ENCODE measurements at places on chromosomes 3 and 15.

DNA sequence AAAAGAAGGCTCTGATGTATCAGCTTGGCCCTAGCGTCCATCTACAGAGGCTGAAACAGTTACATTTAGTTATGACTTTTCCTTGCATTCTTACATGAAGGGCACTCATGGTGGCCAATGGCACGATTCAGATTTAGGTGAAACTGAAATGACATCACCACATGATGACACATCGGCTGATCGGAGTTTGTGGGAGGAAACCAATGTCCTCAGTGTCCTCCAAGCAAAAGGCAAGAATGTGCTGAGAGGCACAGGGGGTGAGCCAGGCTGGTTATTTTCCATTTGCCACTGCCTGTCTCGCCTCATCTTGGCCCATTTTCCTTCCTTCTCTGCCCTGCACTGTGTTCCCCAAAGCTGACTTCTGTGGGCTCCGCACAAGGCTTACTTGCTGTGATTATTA, 34.4 kb downstream of the TARS3 start:
- no peak for DNase-seq

- peak; percentile 24 for DNase-seq
Measured at GRCh38 chr3:170054204-170054603, 16.4 kb downstream of the GPR160 start.

GRCh38 chr3:116842254-116842957, 132.8 kb downstream of the TUSC7 start:
- no peak for DNase-seq

- no peak for DNase-seq
Measured at GRCh38 chr3:123038751-123039150, 11.2 kb upstream of the SEMA5B start.

DNA sequence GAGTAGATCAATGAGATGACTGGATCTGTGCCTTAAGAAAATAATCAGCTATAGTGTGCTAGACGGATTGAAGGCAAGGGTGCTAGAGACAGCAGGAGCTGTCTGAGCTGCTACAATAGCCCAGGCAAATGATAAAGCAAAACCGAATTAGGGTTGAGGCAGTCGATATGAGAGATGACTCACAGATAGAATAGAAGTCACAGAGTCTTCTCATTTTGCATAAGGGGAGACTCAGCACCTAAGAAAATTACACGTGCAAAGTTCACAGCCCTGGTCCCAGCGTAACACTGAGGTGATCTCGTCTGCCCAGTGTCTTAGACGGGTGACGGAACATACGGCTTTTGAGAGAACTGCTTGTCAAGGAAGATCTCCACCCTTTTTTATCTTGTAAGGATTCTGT, 11.6 kb downstream of the LPP start:
- DNase-seq: no peak

GRCh38 chr3:30933478-30934207, 39.2 kb upstream of the GADL1 start:
- no peak for DNase-seq

GRCh38 chr3:171898192-171898591, 55.0 kb downstream of the TMEM212 start:
- no peak for DNase-seq

- no peak for DNase-seq
Measured at GRCh38 chr3:100087198-100087597, 27.1 kb downstream of the FILIP1L start.

DNA sequence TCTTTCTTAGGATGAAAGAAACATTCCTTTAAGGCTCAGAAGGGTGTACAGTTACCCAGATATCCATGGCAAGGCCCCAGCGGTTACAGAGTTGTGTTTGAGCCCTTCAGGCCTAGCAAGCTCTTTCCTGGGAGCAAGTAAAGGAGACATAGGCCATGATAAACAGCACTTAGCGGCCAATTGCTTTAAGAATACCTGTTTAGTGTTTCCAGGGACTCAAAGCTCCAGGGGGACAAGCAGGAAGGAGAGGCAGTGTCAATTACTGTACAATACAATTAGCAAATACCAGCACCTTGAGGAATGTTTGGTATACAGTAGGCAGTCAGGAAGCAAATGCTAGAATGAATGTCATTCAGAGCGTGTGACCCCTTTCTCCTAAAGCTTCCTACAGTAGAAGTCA, 176.3 kb upstream of the ICE2 start:
- DNase-seq: no peak

DNA sequence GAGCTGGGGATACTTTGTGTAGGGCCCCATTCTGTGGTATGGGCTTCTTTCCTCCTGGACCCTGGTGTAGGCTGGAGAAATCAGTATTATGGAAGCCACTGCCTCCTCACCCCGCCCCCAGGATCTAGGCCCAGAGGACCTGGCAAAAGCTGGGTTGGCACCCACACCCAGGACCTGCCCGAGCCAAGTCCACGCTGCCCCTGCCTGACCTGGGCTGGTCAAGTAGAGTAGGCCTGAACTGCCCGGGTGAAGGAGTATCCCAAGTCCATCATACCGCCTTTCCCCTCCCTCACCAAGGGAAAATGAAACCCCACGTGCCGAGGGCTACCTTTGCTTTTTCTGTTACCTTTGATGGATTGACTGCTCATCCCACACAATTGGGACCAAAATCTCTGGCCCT, 37.7 kb upstream of the TRAK1 start:
- no peak for DNase-seq

DNA sequence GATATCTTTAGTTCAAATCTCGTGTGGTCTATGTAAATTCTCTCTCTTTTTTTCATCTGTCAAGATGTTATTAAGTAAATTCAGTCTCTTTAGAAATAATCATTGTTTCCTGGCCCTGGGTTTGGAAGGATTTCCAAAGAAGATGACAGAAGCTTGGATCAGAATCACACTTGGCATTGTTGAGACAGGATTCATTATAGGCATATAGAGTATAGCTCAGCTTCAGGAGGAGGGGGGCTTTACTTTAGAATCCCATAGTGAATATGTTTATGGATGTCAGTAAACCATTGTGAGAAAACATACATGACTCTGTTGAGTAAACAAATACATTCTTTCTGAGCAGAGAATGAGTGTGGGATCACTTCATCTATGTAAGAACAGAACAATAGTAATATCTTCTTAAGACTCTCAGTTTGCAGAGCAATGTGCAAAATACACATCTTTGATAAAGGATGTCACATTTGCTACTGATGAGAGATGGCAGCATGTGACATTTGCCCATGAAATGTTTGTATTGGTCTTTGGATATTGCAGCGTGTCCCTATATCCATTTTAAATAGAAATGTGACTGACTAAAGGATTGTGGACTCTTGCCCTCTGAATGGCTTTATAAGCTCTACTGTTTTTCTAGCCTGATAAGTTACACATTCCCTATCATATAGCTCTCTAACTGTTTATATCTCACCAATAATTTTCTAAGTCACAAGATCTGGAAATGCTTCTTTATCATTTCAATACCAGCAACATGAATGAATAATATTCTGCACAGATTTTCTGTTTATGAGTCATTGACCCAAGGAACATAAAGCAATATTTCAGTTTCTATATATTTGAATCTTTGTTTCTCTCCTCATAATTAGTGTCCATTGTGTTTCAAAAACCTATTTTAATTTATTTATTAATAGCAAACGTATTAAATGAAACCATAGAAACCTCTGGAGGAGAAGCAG, 95.6 kb upstream of the THRB start:
- no peak for DNase-seq

- DNase-seq: no peak
Measured at GRCh38 chr15:29636140-29636539, 186.1 kb downstream of the TJP1 start.

DNA sequence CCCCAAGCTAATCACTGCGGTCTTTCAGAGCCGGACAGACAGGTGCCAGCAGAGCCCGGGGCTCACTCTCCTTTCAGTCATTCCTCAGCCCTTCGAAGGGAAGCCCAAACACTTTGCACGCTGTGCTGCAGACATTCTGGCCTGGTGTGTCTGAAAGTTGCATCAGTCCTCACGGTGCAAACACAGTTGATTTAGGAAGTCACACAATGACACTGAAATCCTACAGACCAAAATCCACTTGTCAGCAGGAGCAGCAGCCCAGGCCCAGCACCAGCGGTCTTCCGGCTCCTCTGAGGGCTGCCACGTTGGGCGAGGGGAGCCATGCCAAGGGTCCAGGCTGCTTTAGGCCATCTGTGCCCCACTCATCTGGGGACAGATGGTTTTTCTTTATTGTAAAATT, 61.6 kb downstream of the RGMA start:
- no peak for DNase-seq

GRCh38 chr15:31498756-31499155, 172.1 kb downstream of the KLF13 start:
- no peak for DNase-seq

DNA sequence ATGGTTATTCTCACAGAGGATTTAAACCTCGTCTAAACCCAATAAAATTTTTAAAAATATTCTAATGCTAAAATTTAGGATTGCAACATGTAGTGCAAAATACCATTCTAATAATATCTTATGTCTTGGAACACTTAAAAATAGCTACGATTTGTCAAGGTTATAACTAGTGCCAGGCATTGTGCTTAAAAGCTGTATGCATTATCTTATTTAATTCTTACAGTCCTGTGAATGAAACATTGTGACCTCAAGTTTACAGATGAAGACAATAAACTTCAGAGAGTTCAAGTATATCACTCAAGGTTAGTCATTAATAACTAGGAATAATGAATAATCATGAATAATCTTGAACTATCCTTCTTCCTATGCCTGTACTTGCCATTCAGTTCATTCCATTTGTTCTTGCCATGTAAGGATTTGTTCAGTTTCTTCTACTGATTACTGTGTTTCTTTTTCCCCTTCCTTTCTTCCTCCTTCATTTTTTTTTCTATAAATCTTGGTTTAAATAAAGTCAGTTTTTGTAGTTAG, 897.6 kb upstream of the NR2F2 start:
- no peak for DNase-seq

DNA sequence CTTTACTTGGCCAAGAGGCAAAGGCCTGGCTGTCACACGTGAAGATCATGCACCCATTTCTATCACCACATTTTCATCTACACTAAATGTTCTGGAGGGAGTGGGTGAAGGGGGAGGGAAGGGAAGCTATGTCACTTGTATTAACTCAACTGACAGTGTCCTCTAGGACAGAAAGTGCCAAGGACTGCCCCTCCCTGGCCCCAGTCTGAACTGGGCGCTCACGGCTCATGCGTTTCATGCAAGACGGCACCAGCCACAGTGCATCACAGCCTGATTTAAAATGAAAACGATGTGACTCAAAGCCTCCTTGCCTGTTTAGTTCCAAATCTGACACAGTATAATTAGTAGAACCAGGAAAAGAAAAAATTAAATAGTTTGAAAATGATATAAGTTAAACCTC, 20.8 kb upstream of the RAD18 start:
- no peak for DNase-seq

- DNase-seq: no peak
Measured at GRCh38 chr3:128573160-128573559, 77.5 kb downstream of the RPN1 start.

GRCh38 chr3:66106788-66107187, 68.1 kb upstream of the MAGI1 start:
- DNase-seq: no peak

GRCh38 chr3:71130471-71131374, 452.8 kb downstream of the FOXP1 start:
- peak; percentile 34 for DNase-seq

GRCh38 chr3:182045736-182046135, 334.0 kb downstream of the SOX2 start:
- no peak for DNase-seq

DNA sequence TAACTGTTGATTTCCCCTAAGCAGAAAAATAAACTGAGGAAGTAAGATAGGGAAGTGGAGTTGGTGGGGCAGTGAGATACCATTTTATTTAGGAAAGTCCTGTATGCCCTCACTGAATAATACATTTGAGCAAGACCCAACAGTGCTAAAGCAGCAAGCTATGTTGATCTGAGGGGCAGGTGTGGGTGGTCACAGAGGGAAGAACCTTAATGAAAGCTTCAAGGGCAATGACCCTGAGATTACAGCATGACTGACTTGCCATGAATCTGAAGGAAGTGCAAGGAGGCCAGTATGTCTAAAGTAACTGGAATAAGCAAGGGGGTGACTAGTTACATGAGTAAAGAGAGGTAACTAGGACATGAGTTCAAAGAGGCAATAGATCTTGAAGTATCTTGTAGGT, 159.5 kb downstream of the CD47 start:
- DNase-seq: no peak

DNA sequence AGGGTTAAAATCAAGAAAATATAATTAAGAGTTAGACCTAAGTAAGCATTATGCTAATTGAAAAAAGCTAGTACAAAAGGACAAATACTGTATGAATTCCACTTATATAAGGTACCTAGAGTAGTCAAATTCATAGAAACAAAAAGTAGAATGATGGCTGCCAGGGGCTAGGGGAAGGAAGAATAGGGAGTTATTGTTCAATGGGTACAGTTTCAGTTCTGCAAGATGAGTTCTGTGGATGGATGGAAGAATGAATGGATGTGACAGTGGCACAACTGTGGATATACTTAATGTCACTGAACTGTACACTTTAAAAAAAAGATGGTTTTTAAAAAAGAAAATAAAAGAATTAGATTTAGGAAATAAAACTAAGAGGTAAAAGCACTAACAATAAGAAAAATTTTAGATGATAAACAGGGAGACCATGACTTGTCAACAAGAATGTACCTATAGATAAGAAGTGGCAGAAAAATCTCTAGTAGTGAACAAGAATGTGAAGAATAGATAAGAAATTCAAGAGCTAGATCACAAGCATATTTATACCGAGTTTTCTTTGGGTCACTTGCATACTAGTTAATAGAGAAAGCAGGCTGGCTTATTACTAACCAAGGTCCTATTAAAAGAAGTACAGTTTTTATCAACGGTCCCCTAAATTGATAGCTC, 5.5 kb downstream of the IFT80 start:
- no peak for DNase-seq

GRCh38 chr15:65244638-65245037, 33.4 kb upstream of the CILP start:
- no peak for DNase-seq

DNA sequence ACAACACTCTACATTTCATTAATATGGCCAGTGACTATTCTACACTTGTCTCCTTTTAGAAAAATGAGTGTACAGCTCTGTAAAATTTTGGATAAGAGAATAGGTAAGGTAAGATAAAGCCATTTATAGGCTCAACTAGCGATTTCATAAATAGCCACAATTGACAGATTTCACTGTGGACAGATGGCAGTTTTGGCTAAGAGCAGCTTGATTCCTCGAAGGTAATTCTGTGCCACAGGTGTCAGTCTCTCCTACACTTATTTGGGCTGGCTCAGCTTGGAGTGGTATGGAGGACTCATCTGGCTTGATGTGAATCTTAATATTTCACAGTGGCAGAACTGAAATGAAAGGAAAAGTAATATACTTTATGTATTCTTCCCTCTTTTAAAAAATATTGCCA, 536.7 kb upstream of the TBL1XR1 start:
- no peak for DNase-seq

- DNase-seq: no peak
Measured at GRCh38 chr3:14876921-14877333, 58.2 kb downstream of the FGD5 start.

Measured in HEK293T (cell line).